ENCODE measurements at places on chromosomes 7 and 10.

GRCh38 chr10:33520223-33520622, 185.8 kb upstream of the NRP1 start:
- no peak for DNase-seq

DNA sequence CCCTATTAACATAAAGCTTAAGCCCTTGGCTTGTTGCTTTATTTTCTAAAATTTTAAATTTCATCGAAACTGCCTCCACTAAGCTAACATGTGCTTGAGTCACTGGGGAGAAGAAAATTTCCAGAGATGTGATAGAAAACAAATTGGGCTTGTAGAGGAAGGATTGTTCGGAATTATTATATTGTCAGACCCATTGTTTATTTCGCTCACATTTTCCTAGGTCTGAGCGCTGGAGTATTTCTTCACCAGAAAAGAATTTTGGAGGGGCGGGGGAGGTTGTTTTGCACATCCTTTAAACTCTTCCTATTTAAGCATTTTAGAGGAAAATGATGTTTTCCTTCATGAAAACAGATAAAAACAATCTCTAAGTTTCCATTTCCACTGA, 29.1 kb downstream of the CELF2 start:
- no peak for DNase-seq

DNA sequence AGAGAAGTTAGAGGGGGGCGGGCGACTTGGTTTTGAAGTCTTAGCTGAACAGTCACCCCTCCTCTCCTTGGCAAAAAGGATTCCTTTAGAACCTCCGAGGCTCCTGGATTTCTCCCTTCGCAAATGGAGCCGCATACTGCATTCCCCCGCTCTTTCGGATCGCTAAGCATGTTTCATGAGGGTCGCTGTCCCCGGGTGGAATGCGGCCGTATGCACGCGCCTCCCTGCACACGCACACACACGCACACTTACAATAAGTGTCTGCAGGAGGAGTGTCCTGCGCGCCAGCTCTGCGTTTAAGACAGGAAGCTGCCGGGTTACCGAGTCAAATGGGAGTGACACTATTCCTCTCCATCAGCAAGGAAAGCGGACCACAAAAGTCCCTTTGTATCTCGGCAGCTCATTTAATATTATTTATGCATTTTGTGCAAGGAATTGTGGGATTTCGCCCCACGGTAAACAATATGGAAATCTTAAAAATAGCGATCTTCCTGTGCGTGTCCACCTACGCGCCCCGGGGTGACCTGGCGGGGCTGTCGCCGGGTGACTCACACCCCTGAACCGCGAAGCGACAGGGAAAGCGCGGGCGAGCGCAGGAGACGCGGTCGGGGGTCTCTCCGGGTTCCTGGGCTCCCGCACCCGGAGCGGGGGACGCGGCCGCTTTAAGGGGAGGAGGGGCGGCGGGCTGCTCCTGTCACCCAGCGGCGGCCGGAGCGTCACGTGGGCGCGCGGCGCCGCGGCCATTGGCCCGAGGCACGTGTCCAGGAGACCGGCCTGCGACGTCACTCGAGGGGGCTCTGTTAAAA, 988 bp upstream of the EN2 start:
- DNase-seq, result no peak

GRCh38 chr7:148754912-148755311, 56.2 kb downstream of the CUL1 start:
- DNase-seq, result no peak

- DNase-seq, result no peak
These were observed 10.0 kb upstream of the LRRC4 start for GRCh38 chr7:128041203-128041602.

- no peak for DNase-seq
These were observed 7.2 kb upstream of the CNOT4 start for GRCh38 chr7:135517060-135517459.

- DNase-seq, result no peak
These were observed 41.9 kb downstream of the WIPI2 start for GRCh38 chr7:5231811-5232484.

DNA sequence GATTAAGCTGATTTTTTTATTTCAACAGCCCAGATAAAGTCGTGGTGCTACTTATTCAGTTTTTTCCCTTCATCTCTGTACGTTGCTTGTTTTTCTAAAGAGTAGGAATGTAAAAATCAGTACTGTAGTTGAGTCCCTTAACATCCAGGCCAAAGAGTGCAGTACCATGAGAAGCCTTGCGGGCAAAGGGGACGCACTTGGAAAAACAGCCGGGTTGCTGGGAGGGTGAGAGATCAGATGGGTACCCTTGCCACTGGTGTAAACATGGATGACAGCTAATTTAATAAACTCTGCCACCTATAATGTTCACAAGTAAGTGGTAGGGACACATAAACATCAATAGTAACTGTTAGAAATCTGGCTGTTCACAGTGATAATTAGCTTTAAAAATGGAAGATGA, 175.9 kb downstream of the POU6F2 start:
- DNase-seq, result no peak

- no peak for DNase-seq
These were observed 1211.6 kb upstream of the LRRN3 start for GRCh38 chr7:109879287-109879828.

DNA sequence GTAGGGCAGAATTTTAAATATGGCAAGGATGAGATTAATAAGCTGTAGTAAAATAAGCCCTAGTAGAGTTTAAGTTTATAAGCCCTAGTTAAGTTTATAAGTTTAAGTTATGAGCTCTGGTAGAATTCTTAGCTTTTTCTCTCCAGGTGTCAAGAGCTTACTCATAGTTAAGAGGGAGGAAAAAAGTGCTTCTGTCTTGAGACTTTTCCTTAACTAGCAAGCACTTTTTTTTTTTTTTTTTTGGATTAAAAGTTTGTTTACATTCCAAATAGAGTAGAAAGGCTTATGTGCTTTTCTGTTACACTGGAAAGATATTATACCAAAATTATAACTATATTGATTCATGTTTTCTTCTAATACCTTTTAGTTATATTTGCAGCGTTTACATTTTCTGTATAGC, 25.5 kb upstream of the MPP7 start:
- DNase-seq, result no peak

DNA sequence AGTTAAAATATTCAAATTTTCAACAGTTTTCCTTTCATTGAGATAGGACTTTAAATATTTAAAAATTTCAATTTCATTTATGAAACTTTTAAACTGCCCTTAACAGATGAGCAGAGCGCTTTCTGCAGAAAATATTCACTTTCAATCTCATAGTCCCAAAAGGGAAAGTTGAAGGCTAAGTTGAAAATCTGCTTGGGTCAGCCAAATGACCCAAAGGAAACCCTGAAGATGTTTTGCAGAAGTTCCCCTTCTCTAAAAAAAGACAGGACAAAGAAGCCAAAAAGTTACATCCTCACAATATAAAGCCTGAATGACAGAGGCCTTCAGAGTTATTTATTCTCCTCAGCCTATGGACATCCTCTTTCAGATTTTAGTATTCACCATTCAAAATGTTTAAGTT, 17.6 kb upstream of the SCIN start:
- no peak for DNase-seq

Measured in stimulated activated CD4-positive, alpha-beta T cell treated with anti-CD3 and anti-CD28 coated beads, Interleukin-1b, Interleukin-23, amount 100 ng/mL, for 1 hour (primary cell).